ENCODE measurements at places on chromosomes 16 and 17.

GRCh38 chr17:36721560-36722120 lies 120.3 kb downstream of the MRM1 start:
- no peak for DNase-seq

- DNase-seq: no peak
Measured at GRCh38 chr17:20291853-20292252, 175.5 kb downstream of the LGALS9B start.

DNA sequence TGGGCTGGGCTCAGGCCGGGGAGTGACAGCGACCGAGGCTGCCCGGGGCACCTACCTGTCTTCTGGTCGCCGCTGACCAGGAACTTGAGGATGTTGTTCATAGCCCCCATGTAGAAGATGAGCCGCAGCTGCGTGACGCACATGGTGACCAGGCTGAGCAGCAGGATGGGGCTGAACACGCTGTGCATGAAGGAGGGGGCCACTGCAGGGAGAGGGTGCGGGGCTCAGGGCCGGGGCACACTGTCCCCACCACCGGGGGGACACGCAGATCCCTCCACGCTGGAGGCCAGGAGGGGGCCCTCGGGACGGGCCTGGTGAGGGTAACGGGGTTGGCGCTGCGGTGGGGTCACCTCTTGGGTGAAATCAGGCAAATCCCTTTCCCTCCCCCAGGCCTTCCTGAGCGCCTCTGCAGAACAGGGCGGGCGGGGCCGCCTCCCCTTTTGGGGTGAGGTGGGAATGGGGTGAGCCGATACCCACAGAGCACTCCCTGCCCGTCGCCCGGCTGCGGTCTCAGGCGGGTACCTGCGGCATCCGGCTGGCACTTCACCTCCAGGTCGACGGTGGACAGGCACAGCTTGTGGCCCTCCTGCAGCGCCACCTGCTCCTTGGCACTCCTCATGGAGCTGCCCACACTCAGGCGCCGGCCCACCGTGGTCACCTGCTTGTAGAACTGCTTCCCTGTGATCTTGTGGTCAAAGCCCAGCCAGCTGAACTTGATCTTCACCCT lies 28.3 kb upstream of the PITPNA start:
- DNase-seq: no peak

DNA sequence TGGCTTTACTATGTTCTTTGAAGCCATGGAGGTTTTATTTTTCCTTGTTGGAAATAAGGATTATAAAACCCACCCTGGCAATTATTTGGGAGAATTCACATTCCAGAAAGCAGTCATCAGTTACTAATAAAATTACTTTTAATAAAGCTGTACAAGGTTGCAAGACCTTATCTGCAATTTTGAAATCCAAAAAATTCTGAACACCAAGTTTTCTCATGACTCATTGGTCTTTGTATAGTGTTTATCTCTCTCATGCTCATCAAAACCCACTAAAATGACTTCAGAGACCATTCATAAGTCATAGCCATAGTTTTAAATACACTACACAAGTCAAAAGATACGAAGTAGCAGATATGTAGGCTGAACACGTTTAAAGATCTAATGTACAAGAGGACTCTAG lies 6.0 kb upstream of the KRT38 start:
- DNase-seq: no peak

DNA sequence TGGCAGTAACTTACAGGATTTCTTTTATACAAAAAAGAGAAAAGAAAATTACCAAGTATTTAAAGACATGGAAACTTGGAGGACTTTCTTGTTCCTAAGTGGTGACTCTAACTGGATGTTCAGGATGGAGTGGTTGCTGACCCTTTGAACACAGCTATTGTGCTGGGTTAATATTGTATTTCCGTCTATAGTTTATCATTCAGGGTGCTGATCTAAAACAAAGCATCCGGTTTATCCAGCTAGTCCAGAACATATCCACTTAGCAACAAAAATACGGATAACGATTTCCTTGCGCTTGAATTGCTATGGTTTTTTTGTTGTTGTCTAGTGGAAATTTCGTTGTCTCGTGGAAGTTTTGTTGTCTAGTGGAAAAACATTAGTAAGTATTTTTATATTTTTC lies 38.2 kb downstream of the SNTB2 start:
- DNase-seq: no peak

GRCh38 chr17:77610972-77611521 lies 347.5 kb upstream of the TNRC6C start:
- no peak for DNase-seq

- DNase-seq: no peak
Measured at GRCh38 chr17:57675427-57676387, 69.4 kb downstream of the CCDC182 start.

DNA sequence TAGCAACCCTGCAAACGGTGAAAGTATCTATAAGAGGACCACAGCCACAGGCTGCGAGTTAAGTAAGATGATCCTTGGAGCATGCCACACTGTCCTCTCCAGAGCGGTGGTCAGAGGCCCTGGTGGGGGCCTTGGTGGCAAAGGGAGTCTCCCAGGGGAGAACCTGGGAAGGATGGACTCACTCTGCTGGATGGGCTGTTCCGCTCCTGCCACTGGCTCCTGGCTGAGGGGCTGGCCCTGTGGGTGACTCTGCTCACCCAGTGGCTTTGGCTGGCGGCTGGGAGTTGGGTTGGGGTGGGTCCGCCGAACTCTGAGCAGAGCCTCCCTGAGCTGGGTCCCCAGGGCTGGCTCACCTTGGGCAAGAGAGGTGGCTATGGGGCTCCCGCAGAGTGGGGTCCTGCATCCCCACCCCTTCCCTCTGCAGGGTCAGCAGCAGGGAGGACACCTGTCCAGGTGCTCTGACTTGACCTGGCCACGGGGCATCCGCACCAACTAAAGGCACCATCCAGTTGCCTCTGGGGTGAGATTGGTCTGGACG lies 7.3 kb downstream of the CDK5R1 start:
- DNase-seq: no peak
